ENCODE measurements at places on chromosomes 7 and 10.

- no peak for DNase-seq
Observed at GRCh38 chr7:129914536-129915272, 38.1 kb downstream of the UBE2H start.

- no peak for DNase-seq
Observed at GRCh38 chr7:84624927-84625326, 430.3 kb upstream of the SEMA3A start.

DNA sequence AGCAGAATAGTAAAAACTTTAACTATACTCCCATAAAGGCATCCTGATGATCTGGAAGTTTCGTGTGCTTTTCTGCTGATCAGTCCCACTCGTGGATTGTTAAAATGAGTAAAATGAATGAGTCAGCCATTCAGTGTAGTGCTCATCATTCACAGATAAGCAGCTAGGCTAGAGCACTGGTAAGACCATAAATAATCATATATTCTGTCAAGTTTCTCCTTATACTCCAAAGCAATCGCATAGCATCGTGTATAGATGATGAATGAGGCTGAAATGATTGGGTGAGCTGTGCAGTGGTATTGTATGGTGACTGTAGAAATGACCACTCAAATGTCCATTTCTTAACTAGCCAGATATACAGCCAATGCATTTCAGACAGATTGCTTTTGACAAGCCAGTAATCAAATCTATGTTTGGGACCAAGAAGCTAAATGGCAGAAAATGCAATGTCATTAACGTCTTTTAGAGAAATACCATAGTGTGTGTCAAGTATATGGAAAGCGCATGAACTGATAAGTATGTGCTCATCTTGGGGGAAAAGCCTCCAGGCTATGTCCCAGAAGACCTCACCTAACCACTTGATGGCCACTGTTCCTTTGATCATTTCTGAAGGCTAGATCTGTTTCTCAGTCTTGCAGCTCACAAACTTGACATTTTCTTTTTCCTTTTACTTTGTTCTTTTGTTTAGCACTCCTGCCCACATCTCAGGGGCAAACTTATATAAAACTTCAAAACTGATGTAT is 227.2 kb upstream of the FAM3C start:
- DNase-seq: no peak

DNA sequence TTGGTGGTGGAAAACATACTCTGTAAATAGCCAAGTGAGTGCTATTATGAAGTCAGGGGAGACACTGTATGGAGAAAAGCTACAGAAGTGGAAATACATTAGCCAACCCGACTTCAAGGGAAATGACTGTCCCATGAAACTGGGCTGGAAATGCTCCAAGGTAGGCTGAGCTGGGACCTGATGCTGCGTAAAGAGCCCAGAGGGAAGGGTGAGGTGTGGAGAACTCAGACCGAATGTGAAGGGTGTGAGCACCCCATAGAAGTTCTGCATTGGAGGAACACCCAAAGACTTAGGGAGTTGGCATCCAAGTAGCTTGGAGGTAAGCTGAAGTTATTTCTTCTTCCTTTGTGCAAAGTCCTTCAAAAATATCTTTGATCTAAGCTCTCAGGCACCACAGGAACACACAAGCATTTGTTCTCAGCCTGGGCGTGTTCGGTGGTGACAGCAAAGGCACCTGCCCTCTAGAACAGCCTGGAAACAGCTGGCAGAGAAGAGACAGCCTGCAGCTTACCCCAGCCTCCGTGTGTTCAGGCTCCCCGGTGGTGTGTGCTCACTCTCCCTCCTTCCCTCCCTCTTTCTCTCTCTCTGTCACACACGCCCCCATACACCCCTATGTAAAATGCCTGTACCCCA is 19.1 kb upstream of the GJD4 start:
- DNase-seq: no peak

GRCh38 chr7:32406386-32406785 is 83.8 kb downstream of the LSM5 start:
- DNase-seq: no peak

- DNase-seq: no peak
Observed at GRCh38 chr10:49323171-49323895, 24.4 kb downstream of the C10orf71 start.

GRCh38 chr10:80996615-80997193 is 459.0 kb downstream of the SH2D4B start:
- no peak for DNase-seq

- DNase-seq: no peak
Observed at GRCh38 chr10:64080071-64080470, 558.9 kb downstream of the REEP3 start.

DNA sequence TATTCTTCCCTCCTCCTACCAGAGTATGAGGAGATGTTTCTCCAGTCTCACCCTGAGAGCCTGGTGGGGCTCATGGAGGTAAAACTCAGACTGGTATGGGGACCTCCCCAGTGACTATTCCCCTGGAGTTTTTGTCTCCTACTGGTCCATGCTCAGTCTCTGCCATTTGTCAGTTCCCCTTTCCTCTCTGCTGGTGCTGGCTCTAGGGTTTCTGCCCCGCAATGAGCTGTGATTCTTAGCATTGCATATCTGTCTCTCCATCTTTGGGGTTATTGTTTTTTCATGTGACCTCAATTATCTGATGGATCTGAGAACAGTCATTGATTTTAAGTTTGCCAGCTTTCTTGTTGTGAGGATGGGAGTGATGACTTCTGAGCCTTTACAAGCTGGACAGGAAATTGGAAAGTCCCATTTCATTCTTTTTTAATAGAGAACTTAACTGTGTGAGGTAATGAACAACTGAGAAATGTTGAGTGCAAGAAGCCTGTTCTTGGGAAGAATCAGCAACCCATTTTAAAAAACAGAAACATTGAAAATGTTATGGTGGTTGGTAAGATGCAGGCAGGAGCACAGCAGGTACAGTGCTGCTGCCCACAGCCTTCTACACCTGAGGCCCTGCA is 26.9 kb downstream of the NACAD start:
- DNase-seq: no peak

- DNase-seq: no peak
Observed at GRCh38 chr10:52993109-52993508, 220.5 kb upstream of the MBL2 start.

- DNase-seq: peak; percentile 67
Observed at GRCh38 chr7:46583656-46584055, 662.6 kb upstream of the IGFBP3 start.

DNA sequence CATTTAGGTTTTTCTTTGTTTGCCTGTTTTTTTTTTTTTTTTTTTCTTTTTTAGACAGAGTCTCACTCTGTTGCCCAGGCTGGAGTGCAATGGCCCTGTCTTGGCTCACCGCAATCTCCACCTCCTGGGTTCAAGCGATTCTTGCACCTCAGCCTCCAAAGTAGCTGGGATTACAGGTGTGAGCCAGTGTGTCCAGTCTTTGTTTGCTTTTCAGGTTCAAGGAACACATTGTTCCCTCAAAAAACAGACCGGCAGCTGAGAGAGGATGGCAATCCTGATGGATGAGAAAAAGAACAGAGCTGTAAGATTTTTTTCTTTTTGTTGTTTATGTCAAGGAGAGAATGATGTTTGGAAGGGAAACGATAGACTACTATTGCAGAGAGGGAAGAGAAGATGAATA is 23.3 kb upstream of the RHOBTB1 start:
- DNase-seq: no peak

DNA sequence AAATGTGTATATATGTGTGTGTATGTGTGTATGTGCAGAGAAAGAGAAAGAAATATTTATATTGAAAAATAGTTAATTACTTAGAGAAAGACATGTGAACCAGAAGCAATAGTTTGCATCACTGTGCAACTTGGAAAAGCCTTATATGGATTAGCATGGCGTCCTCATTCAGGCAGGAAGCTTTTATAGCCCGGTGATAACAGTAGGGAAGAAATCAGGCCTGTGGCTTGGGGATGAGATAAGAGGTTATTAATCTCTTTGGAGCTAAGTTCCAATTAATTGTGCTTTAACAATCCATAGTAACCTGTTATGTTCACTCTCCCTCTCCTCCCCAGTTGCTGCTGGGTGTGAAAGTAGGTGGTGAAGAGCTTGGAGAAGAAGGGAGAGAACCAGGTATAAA is 36.5 kb downstream of the IFIT5 start:
- DNase-seq: no peak

GRCh38 chr10:77661674-77662073 is 24.1 kb upstream of the KCNMA1 start:
- no peak for DNase-seq

GRCh38 chr10:94047293-94047692 is 53.6 kb downstream of the PLCE1 start:
- no peak for DNase-seq

- peak; percentile 98 for DNase-seq
Observed at GRCh38 chr10:119207366-119207666, at the start of gene GRK5. Gene GRK5 (plus strand): TSS chr10:119207571. CDS start chr10:119207918, 347 bp downstream.

DNA sequence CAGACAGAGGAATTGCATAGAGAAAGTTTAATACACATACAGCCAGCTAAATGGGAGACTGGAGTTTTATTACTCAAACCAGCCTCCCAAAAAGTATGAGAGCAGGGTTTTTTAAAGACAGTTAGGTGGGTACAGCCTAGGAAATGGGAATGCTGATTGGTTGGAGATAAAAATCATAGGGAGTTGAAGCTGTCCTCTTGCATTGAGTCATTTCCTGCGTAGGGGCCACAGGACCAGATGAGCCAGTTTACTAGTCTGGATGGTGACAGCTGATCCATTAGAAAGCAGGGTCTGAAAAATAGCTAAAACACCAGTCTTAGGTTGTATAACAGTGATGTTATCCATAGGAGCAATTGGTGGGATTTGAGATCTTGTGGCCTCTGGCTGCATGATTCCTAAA is 76.1 kb upstream of the POM121L12 start:
- no peak for DNase-seq

DNA sequence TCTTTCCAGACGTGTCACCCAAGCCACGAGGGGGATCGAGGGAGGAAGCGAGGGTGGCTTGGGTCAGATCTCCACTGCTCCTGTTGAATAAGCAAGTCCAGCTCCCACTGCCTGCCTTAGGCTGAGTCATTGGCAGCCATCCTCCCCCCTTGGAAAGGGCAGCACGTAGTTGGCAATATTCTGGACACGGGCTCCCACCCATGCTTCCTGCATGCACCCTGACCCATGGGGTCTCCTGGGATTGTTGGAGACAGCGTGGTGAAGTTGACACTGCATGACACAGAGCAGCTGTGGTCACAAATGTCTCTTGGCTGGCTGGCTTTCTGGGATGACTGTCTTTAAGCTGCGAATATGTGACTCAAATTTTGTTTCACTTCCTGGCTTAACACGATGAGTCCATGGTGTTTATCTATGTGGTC is 11.2 kb downstream of the BTBD16 start:
- DNase-seq: peak; percentile 22

- DNase-seq: no peak
Observed at GRCh38 chr10:90912854-90913479, 7.9 kb downstream of the ANKRD1 start.

- DNase-seq: peak; percentile 66
Observed at GRCh38 chr10:6050801-6051445, 11.2 kb downstream of the IL2RA start.

DNA sequence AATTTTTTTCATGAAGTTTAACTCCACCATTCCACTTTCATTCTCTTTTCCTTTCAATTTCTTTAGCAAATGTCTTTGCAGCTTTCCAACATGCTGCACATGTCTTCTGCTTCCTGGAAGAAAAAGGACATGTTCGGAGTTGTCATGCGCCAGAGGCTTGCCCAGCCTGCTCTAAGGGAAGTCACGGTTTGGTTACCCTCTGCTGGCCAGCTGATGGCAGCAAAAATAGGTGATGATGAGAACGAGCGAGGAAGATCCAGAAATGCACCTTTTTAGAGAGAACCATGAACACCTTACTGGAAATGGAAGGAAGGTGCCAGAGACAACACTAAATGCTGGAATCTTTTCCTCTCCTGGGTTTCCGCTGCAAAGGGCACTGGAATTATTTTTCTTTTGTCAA is 4.9 kb upstream of the ZSCAN21 start:
- no peak for DNase-seq

DNA sequence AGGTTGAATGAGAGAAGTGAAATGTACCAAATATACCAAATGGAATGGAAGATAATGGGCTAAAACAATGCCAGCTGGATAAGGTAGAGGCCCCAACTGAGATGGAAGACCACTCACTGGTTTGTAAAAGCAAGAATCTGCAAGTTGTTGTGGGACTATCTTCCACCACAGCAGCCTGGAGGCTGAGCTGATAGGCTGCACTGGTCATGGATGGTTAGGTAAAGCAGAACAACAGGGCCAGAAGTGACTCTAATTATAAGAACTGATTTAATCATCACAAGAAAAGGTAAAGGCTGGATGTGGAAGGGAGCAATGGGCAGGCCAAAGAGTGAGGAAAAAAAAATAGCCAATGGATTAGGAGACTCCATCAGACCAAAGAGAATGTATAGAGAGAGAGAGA is 11.8 kb downstream of the TFEC start:
- no peak for DNase-seq

DNA sequence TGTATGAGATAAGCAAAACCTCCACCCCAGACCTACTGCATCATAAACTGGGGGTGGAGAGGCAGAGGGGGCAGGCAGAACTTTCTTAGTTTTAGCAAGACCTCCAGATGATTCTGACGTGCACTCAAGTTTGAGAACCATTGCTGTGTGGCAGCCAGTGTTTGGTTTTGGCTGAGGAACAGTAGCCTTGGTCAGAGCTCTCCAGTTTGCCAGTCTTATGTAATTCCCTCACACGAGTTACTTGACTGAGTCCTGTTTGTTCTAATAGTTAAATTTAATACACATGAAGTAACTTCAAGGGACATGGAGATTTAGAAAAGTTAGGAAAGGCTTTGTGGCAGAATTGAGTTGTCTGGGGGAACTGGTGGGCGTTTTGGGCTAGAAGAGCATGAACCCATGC is 38.5 kb downstream of the GARS1 start:
- no peak for DNase-seq

DNA sequence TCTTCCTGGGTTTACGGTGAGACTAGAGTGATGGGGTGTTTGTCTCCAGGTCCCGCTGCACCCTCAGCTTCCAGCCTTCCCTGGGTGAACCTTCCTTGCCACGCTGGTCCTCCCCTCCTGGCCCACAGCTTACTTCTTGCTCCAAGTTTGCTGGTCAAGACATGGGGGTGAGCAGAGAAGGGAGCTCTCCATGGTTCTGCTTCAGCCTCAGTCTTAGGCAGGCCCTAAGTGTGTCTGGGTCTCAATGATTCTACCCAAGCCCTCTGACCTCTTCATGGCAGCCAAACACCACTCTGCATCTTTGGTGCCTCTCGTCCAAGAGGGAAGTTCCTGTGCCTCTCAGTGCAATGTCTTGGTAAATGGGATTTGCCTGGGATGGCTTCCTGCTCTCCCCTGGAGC is 356.5 kb upstream of the KLF6 start:
- DNase-seq: peak; percentile 7

DNA sequence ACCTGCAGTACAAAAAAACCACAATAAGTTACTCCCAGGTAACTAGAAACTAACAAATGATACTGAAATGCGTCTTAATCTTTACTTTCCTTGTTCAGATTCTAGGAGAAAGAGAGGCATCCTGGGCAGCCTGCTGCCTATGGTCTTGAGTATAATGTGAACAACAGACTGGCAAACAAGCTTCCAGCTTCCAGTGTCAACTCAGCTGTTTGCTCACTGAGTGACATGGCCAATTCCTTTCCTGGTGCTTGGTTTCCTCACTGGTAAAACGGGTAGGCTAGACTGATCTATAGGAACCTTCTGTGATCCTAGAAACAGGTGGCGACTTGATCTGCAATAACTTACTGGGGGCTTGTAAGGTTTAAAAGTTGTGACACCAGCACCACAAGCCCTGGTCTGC is 10.1 kb downstream of the POLR3A start:
- DNase-seq: no peak

- peak; percentile 59 for DNase-seq
Observed at GRCh38 chr7:95199779-95200558, 124.4 kb downstream of the PON1 start.

Data from AG08395 (cell line).